ENCODE measurements at places on chromosomes 2 and 18. TPM values are rescaled to one million over a fixed set of nuclear protein-coding genes. Genes with fewer than 3 reads are reported as not detected.

The C2orf80 gene
- not detected for total RNA-seq

The PPP1R7 gene
- total RNA-seq, result 58.7 TPM

The SFXN5 gene
- total RNA-seq, result 19.9 TPM

The ASB18 gene
- total RNA-seq, result not detected

The ADD2 gene
- total RNA-seq, result 0.21 TPM

The CCDC68 gene
- total RNA-seq, result 50.9 TPM

The TAF4B gene
- 3.2 TPM for total RNA-seq

The HOXD11 gene
- 4.2 TPM for total RNA-seq

The PSTPIP2 gene
- total RNA-seq, result 7.4 TPM

The SPATA3 gene
- total RNA-seq, result not detected

The PELI1 gene
- 51.8 TPM for total RNA-seq

The CYB5A gene
- total RNA-seq, result 129 TPM

The PLA2R1 gene
- total RNA-seq, result 6.8 TPM

The LHCGR gene
- not detected for total RNA-seq

The IL1B gene
- total RNA-seq, result 7.3 TPM

The ATP6V1C2 gene
- total RNA-seq, result 1.7 TPM

The RESP18 gene
- total RNA-seq, result not detected

The CIB4 gene
- not detected for total RNA-seq

The SKOR2 gene
- not detected for total RNA-seq

The HOXD13 gene
- 0.15 TPM for total RNA-seq

The PLGLB1 gene
- total RNA-seq, result 1.9 TPM

The CERKL gene
- 0.31 TPM for total RNA-seq

The LYG2 gene
- total RNA-seq, result not detected

The SLC9A2 gene
- total RNA-seq, result 81.1 TPM
